ENCODE measurements at places on chromosomes 4 and X.
A peak's percentile ranks its signal among the peaks of the same experiment; 100 is the strongest.

DNA sequence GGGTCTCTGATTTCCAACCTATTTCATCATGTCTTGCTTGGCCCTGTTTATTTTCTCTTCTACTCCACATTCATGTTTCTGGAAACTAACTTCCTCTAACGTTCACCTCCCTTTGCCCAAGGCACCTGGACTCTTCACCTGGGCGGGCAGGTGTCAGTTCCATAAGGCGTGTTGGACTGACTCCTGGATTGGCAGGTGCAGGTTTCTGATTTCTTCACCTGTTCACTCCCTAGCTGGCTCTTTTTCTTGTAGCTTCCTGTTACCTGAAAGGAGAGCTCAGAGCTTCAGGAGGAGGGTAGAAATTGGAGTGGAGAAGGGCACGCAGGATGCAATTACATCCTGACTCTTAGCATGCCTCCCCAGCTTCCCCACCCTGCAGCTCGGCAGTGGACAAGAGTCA, 350.8 kb upstream of the KLF3 start:
- no peak for DNase-seq

DNA sequence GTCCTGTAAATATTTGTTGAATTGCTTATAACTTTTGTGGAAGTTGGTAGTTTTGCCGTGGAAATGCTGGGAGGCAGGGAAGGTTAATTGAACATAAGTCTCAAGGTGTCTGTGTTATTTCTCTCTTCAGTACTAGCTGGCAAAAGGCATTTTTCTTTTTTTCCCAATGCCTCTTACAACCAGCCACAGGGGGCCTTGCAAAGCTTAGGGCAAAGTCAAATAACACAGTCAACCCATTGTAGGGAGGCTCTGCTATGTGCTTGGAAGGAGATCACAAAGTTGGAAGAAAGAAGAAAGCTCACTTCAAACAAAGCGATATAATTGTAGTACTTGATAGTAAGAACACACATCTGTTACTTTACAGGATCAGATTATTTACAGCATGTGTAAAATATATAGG, 802.6 kb downstream of the PDHA2 start:
- no peak for DNase-seq

- DNase-seq, result peak; percentile 17
Observed at GRCh38 chrX:24014388-24015018, 12.5 kb downstream of the KLHL15 start.

DNA sequence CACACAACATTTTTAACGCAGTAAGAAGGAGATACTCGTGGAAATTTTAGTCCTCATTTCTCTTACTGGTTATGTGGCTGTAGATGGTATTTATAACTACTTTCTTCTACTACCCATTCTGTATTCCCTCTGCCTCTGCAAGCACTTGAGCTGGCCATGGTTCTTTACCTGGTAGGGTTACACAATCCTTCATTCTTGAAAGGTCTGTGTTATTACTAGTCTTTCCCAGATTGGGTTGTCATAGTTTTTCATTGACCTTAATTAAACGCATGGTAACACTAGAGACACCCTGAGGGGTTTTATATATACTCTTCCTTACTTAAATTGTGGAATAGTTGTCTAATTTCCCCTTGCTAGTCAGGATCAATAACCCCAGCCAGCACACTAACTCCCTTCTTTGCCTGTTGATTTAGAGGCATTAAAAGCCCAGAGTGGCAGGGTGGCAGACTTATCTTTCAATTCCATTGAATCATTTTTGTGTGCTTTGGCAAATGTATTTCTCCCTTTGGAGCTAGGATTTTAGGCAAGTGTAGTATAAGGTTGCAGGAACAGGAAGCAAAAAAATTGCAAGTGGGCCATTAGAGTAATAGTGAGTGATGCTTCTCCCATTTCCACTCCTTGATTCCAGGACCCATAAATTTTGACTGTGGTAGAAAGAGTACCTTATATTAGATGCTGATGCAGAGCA, 113.6 kb upstream of the EMCN start:
- DNase-seq, result no peak

- no peak for DNase-seq
Observed at GRCh38 chrX:39725928-39726619, 371.7 kb downstream of the BCOR start.

DNA sequence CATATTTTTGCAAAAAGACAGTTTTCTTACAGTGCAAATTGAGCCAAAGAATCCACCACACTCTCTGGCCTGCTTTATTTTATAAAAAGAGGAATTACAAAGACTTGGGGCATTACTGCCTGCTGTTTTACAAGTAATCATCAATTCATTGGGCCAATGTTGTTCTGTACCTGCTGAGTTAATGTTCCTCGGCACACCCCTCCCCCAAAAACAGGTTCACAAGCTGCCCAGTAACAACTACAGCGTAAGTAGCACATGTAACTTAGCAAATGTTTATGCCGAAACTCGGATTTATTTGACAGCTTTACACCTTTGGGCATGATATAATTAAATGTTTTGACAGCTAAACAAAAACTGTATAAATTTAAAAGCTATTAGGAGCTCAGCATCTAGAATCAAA, 214.6 kb upstream of the MAB21L2 start:
- no peak for DNase-seq

DNA sequence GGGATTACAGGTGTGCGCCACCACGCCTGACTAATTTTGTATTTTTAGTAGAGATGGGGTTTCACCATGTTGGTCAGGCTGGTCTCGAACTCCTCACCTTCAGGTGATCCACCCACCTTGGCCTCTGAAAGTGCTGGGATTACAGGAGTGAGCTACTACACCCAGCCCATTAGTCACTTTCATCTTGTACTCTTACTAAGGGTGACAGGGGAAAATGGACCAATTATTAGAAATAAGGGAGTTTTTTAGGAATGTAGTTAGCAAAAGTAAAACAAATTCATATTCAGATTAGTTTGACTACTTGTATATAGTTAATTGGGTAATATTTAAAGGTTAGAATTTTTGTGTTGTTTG, 26.1 kb downstream of the SMARCA5 start:
- no peak for DNase-seq

DNA sequence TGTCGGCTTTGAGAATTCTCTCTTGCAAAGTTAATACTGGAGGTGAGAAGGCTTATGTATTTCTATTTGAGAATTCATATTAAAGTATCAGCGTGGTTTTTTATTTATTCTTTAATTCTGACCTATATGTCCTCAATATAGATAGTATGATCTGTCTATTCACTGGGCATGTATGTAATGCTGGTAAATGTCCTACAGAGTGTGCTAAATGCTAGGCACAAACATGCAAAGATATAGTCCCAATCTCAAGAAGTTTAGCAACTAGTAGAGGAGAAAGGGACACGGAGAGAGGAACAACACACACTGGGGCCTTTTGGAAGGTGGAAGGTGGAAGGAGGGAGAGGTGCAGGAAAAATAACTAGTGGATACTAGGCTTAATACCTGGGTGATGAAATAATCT, 11.0 kb upstream of the BMPR1B start:
- DNase-seq, result no peak

GRCh38 chr4:90951037-90951436, 823.8 kb downstream of the CCSER1 start:
- no peak for DNase-seq

- DNase-seq, result no peak
Observed at GRCh38 chr4:188959424-188959823, 820.2 kb downstream of the TRIML1 start.

DNA sequence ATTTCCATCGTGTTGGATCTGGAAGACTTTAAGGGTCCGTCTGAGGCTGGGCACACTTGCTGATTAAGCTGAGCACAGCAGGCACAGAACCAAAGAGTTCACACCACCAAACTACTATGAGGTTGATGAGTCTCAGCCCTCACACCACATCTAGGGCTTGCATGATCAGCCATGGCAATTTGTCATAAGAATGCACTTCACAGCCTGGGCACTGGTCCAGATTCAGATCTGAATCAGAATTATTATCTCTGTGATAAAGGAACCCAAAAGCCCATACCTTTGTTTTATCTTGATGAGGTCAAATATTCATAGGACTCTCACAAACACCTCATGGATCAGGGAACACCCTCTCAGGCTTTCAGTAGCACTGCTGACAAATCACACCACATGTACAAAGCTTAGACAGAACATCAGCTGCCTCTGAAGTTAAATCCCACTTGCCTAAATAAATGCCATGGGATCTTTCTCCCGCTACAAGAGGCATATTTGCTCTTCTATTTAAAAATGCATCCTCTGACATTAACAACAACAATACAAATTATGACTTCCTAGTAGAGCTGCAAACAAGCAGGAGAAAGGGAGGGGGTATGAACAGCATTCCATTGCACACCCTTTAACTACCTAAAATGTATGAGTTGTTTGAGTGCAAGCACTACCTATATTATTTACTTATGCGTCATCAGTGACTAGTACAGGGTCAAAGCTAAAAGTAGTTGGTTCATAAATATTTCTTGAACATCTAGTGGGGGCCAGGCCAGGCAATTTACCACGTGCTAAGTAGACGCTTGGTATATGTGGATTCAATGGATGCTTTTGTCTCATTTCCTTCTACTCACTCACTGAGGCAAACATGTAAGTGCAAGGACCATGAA, 186.3 kb upstream of the FGF13 start:
- no peak for DNase-seq

- DNase-seq, result no peak
Observed at GRCh38 chrX:17919896-17920446, 58.9 kb upstream of the RAI2 start.

GRCh38 chrX:55107911-55108310, 19.1 kb downstream of the PAGE2 start:
- DNase-seq, result no peak

- DNase-seq, result no peak
Observed at GRCh38 chrX:38870361-38870895, 69.2 kb downstream of the MID1IP1 start.

DNA sequence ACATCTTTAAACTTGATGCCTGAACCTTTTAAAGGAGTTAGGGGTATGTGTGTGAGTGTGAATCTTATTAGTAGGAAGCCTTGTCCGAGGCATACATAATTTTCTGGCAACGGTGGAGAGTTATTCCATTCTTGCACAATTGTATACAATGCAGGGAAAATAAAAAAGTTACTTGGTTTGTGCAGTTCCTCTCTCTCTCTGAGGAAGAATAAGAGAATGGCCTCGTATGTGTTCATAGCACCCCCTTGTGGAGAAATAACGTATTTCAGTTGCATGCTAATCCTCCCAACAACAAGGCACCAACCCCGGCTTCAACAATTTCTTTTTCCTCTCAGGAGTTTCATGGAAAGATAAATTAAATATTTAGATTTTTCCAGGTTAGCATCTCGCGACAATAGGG, 33.7 kb upstream of the FGF13 start:
- DNase-seq, result peak; percentile 4

- DNase-seq, result no peak
Observed at GRCh38 chrX:123673813-123674212, 59.0 kb downstream of the THOC2 start.

DNA sequence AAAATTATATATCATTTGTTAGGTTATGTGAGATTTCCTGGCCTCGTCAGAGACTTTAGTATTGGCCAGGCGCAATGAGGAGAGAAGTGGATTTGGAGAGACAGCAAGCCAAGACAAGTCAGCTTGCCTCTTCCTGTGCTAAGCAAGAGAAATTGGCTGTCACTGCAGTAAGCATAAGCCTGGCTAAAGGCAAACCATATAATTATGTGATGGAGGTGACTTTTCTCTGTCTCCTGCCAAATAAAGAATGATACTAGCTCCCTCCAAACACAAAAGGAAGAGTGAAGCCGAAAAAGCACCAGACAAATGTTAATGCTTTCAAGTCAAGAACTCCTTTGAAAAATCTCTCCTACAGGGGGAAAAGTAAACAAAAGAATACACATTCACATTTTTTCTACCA, 2246.0 kb downstream of the ARAP2 start:
- no peak for DNase-seq

DNA sequence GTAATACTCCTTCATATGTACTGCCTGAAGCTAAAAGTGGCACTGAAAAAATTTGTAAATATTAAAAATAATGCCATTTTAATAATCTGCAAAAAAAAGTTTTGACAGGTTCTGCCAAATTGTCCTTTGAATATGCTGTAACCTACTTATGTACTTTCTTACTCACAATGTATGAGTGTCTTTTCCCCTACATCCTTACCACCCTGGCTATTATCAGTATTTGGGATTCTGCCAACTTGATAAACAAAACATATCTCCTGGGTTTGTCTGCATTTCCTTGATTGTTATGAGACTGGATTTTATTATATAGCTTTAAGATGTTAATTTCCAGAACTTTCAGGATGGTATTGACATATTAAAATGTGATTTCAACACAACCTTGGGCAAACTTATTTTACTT, 187.9 kb downstream of the CHM start:
- no peak for DNase-seq

- no peak for DNase-seq
Observed at GRCh38 chrX:32267796-32268195, 943.6 kb downstream of the DMD start.

GRCh38 chrX:1754077-1754476, 139.2 kb downstream of the ASMT start:
- DNase-seq, result no peak

DNA sequence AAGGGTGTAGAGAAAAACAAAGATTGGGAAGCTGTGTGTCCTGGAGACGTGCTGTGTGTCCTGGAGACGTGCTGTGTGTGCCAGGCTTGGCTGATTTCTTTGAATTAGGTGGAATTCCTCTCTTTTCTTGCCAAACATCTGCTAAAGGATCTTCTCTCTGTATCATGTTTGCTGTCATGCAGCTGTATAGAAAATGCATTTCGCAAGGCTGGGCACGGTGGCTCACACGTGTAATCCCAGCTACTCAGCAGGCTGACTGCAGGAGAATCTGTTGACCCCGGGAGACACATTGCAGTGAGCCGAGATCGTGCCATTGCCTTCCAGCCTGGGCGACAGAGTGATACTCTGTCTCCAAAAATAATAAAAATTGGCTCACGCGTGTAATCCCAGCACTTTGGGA, 187.0 kb downstream of the CRLF2 start:
- DNase-seq, result no peak

Measured in stimulated activated CD4-positive, alpha-beta T cell treated with anti-CD3 and anti-CD28 coated beads, Interleukin-1b, Interleukin-23, amount 100 ng/mL, for 4 hours (primary cell).